ENCODE measurements at places on chromosomes 12 and 14. TPM values are rescaled to one million over a fixed set of nuclear protein-coding genes. Genes with fewer than 3 reads are reported as not detected.

Gene LALBA
- total RNA-seq: not detected

Gene MFAP5
- 168 TPM for total RNA-seq

Gene AHSA1
- total RNA-seq: 82.6 TPM

Gene CYP46A1
- 1.4 TPM for total RNA-seq

Gene DNAJC22
- total RNA-seq: not detected

Gene PRPH
- total RNA-seq: not detected

Gene TSPAN19
- total RNA-seq: 0.49 TPM

All from subcutaneous adipose tissue (tissue), 4 donors.